ENCODE measurements at places on chromosomes 11 and 22.

- DNase-seq: no peak
These were observed 2.3 kb upstream of the TIRAP start for GRCh38 chr11:126280595-126280994.

DNA sequence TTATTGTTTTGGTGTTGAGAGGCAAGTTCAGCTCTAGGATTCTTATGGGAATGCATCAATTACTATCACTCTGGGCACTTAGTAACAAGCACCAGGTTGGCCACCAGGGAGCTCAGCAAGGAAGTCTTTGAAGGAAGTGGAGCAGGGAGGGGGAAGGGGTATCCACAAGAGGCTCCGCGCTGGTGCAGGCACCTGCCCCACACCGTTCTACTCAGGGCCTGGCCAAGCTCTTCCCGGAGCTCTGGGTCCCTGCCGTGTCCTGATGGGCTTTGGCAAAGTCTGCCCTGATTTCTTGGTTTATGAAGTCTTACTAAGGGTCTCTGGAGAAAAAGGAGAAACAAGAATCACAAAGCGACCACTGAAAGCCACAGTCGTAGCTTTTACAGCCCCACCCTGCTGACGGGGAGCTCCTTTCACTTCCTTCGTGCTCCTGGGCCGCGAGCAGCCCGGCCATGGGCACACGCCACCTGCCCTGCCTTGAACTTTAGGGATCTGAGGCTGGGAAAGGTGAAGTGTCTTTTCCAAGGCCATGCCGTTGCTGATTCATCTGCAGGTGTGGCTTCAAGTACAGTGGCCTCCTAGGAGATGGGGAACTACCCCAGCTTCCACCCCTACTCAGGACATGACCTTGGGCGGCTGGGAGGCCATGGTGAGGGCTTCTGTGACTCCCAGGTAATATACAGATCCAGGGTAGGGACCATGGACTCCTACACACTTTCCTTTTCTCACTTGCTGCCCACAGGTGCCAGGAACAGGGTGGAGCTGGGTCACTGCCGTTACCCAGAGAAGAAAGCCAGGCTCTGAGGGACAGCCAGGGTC, 15.9 kb upstream of the LRRC32 start:
- no peak for DNase-seq

DNA sequence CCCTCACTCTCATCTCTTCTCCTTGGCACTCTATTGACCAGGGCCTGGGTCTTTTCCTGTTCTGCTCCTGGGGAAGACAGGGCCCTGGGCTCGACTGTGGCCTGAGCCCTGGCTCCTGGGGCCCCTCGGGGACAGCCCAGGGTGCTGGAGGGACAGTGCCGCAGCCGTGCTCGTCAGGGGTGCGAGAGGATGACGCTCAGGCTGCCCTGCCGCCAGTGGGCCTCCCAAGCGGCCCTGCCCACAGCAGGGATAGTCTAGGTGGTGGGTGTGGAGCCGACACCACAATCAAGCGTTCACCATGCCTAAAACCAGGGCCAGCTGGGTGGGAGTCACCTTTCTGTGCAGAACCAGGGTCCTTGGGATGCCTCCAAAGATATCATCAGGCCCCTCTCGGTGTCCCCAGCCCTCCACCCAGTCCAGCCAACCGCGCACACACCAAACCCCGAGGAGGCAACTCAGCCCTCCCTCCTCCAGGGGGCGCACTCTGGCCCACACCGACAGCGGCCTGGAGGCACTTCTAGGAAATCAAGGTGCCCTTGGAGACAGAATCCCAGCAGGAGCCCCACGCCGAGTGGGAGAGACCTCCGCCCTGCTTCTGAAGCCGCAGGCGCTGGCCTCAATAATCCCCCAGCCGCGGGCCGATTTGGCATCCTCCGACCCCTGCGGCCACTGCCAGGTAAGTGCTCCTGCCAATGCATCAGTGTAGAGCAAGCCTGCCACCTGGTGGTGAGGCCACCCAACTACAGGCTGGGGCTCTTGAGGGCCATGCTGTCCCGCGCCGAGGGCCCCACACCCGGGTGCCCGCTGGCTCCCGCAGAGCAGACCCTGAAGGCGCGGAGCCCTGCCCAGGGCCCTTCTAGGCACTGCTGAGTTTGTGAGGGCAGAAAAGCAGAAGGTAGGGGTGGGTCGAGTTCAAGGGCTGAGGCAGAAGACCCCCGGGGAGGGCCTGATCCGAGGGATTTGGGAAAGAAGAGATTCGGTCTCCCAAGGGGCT, 496.4 kb downstream of the BUD13 start:
- peak; percentile 5 for DNase-seq

- DNase-seq: peak; percentile 67
These were observed 590.5 kb downstream of the ETS1 start for GRCh38 chr11:127996825-127997224.

GRCh38 chr11:43747130-43747802, 66.7 kb downstream of the HSD17B12 start:
- no peak for DNase-seq

DNA sequence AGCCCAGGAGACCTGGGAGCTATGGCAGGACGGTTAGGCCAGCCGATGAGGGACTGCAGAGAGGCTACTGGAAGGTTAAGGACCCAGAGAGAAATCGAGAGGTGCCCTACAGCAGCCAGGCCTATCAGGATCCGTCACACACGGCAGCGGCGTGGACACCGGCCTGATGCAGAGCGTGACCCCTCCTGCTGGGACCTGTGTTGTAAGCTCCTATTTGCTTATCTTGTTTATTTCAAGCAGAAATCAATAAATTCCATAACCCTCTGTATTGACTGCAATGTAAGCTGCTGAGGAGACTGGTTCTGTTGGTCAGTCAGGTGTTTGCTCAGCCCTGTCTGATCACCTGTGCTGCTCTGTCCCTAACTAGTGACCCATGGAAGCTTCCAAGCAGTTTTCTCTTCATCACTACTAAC, 39.9 kb downstream of the PPP2R1B start:
- DNase-seq: no peak

- no peak for DNase-seq
These were observed 848.2 kb downstream of the BRD1 start for GRCh38 chr22:48979482-48979881.

GRCh38 chr11:33778675-33779074, 4.4 kb upstream of the FBXO3 start:
- peak; percentile 69 for DNase-seq

DNA sequence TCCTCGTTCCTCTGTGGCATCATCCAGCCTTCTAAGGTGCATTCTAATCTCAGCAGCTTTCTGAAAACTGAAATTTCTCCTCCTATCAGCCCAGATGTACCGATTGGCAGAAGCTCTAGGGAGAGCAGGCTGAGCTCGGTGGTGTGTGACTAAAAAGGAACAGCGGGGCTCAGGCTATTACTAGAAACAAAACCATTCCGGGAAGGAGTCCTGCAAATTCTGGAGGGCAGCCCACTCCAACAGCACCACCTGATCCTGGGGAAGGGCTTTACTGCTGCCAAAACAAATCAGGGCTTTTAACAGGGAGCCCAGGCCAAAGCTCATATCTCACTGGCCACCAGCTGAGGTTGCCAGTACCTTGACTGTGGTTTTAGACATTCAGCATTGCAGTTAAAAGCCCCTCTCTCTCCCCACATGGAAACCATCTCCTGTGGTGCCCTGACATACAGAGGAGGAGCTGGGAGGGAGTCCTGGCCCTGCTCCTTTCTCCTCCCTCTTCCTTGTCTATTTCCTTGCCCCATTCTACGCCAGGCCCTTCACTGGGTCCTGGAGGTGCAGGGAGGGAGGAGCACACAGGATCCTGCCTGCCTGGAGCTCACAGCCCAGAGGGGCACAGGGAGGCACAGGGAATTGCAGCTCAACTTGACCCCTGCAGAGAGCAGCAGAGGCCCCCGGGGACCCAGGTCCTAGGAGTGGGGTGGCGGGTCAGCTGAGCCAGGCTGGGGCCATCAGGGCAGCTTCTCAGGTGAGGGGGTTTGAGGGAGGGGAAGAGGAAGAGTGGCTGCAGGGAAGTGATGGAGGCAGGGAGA, 889 bp downstream of the PLAAT4 start:
- peak; percentile 31 for DNase-seq

DNA sequence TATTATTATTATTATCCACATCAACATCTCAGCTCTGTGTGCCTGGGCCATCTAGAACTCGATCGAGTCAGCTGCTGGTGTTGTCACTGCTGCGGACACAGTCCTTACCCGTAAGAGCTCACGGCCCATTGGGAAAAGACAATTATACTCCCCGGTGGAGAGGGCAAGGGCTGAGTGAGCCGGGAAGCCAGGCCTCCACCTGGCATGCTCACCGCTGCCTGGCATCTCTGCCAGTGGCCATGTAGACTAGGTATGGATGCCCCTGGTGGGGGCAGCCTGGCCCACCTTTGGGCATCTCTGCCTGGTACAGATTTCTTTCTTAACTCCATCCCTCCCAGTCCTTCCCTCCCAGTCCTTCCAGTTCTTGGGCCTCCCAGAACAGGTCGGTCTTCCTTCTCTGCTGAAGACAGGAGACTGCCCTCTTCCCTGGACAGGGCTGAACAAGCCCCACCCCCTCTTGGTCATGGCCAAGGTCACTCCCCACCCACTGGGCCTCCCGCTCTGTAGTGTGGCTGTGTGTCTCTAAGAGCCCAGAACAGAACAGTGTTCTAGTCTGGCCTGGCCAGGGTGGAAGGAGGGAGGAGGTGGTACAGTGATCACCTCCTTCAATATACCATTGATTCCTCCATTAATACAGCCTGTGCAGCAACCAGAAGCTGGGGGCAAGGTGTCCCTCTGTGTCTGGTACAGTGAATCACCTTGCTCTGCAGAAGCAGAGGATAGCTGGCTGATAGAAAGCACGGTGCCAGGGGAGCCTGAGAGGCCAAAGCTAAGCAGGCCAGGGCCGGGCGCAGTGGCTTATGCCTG, 57.7 kb downstream of the FLRT1 start:
- no peak for DNase-seq

DNA sequence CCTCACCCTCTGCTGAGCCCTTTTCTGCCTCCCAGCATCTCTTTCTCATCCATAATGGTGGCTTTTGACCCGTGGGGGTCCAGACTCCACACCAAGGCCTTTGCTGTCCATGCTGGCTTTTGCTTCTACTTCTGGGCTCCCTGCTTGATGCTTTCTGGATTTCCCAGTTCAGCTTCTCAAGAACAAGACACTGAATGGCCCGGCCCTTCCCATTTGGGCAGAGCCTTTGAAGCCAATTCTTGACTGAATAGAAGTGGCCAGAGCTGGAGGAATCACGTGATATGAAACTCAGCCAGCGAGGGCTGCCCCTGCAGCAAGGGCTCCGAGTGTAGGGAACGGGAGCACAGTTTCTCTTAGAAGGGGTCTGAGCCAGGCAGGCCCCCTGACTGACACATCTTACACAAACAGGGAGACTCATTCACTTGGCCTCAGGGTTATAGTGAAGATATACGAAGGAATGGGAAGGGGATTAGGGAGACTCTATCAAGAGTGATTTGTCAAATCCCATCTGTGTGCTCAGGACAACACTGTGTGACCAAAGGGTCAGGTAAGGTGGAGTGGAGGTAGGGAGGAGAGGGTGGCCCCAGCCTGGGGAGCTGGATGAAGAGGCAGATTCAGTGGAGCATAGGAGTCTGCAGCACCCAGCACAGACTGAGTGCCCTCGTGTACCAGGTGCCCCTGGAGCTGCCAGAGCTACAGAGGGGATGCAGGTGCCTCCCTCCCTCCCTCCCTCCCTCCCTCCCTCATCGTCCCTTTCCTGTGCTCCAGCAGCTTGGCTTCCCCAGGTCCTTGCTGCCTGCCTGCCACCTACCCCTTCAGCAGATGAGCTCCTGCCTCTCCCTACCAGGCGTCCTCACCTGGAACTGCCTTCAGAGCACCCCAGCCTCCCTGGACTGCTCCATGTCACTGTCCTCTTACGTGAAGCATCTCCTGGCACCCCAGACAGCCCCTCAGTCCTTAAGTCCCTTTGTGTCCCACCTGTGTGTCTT, 106.0 kb downstream of the TRIM29 start:
- no peak for DNase-seq

DNA sequence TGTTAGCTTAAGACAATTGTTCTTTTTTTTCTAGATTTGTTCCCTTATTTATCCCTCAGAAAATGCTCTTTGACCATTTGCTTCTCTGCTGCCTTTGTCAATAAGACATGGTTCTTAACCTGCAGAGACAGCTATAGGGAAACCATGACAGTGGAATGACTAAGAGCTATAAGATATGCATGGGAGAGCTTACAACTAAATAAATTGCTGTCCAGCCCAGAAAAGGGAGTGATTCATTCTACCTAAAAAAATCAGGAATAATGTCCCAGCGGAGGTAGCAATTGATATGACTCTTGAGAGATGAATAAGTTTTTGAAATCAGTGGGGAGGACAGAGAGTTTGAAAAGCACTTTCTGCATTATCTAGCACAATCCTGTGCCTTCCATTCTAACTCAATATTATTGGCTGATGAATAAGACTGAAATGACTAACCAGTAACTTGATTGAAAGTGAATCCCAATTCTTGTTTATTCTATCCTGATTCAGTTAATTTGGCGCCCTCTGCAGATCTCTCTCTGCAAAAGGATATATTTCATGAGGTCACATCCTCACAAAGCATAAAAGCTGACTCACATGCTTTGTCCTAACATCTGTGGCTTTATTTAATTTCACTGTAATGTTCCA, 680.5 kb upstream of the API5 start:
- DNase-seq: no peak

DNA sequence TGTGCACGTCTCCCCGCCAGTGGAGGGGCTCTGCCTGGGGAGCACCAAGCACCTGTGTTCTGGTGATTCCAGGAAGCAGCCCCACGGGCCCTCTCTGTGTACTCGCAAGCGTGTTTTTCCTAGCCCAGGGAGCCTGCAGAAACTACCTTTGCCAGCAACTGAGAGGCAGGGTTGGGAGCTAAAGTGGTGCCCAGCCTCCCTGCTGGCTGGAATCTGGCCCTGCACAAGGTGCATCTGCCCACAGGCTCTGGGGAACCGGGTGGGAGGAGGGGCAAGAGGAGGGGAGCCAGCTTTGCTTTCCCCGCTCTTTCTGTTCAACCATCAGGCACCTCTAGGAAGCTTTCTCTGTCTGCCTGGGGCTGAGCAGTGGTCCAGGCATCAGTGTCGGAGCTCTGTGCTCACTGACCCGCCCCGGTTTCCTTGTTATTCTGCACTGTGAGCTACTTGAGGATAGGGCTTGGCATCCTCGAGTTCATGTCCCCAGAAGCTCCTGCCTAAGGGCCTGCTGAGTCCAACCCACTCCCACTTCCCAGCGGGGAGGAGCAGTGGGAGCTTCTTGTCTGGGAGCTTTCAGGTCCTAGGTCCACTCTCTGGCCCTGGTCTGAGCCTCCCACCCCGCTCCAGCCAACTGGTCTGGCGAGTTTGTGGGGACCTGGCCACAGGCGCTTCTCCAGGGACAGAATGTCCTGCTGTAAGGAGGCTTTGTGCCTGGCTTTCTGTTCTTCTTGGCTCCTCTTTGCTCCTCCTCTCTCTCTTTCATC, 14.9 kb downstream of the DAGLA start:
- no peak for DNase-seq

DNA sequence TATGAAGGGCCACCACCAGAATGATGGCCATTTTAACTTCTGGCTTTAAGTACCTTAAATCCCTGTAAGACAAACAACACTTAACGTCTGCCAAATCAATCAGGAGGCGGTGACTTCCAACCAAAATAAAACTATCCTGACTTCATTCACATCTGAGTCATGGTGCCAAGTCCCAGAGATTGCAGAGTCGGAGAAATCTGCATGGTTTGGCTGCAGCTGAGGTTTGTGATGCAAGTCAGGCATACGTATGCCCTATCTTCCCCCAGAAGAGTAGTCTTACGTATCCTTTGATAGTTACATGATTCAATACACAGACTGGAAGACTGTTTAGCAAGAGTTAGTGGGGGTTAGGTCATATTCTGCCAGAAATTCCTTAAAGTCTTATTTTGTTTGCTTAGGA, 1.7 kb upstream of the GAB2 start:
- DNase-seq: peak; percentile 91

GRCh38 chr11:121722431-121723245, 269.9 kb upstream of the SORL1-AS1 start:
- DNase-seq: peak; percentile 62

- no peak for DNase-seq
These were observed 107.2 kb upstream of the PLET1 start for GRCh38 chr11:112367895-112368294.

GRCh38 chr11:94558468-94558867, 8.7 kb upstream of the PIWIL4 start:
- DNase-seq: no peak
